Activated CD4-positive, CD25-positive, alpha-beta regulatory T cell treated with anti-CD3 and anti-CD28 coated beads, Interleukin-2, amount 50 U/mL, for 72 hours (primary cell): ENCODE measurements at places on chromosomes 1 and 21.

- DNase-seq = no peak
These were observed 226.0 kb downstream of the NPHP4 start for GRCh38 chr1:5765997-5766913.

GRCh38 chr21:43866659-43867331 lies 1.8 kb downstream of the AGPAT3 start:
- DNase-seq = peak; percentile 67

DNA sequence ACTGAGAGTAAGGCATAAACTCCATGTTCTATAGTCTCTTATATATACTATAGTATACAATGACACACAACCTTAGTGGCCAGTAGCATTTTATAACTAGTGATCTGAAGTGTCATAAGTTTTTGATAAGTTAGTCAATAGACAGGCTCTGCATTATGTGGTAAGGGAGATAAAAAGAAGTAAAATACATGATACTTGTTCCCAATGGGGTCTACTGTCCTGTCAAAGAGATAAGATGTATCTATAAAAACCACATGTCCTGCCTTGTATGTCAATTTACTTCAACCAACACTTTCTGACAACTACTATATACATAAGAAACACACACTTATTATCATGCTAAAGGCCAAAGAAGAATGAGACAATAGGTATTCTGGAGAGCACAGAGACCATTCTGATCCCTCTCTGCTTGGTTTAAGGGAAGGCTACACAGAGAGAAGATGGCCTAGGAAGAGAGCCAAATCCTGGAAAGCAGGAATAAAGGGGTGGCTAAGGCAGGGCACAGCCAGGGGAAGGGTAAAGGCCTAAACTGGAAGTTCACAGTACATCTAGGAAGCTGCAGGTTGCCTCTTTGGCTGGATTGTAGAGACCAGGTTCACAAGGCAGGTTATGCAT lies 91.4 kb downstream of the LYST start:
- DNase-seq = no peak

- DNase-seq = no peak
These were observed 12.7 kb downstream of the ADAMTS1 start for GRCh38 chr21:26832546-26832945.

DNA sequence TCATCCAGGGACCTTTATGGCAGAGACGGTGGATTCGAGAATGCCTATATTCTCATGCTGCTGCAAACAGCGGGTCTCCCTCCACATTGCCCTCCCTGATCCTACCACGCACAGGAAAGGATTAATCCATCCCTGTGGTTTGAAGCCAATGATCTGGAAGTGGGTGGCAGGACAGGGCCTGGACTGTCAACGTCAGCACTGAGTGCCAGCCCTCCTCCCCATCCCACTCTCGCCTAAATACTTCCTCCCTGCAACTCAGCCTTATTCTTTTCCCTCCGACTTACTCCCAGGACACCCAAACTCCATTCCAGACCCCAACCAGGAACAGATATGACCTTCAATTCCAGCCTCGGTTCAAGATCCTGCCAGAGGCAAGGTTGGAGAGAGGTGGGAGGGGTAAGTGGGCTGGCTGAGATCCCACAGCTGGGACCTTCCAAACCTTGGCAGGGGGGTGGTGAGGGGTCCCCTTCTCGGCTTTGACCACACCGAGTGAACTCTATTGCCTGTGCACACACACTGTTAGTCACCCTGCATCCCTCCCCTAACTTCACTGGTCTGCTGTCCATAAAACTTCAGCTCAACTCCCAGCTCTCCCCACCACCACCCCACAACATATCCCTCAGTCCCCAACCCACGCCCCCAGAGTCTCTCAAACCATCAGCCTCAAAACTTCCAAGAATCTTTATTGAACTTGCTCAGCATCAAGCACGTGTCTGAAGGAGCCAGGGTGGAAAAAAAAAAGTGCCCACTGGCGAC lies 2.4 kb upstream of the S100A5 start:
- DNase-seq = no peak

GRCh38 chr1:3119725-3120124 lies 50.7 kb downstream of the PRDM16 start:
- DNase-seq = no peak

DNA sequence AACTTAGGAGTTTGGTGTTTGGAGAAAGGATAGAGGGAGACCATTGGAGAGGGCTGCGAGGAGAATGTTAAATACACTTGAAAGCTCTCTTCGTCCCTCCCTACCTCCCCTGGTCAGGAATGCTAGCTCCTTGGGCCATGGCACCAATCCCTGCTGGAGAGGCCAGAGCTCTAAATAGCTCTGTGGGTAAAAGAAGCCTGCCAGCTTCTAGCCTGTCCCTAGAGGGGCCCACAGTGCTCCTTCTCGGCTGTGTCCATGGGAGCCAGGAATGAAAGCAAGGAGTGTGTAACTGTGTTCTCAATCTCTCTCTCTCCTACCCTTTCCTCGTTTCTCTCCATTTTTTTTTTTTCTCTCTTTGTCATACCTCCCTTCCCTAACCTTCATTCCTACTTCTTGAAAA lies at the start of gene CCDC190:
CCDC190 (minus strand) TSS at position 75 of the 400 bp plus-strand sequence. CDS start 1,529 bp downstream, outside the sequence.
- no peak for DNase-seq

DNA sequence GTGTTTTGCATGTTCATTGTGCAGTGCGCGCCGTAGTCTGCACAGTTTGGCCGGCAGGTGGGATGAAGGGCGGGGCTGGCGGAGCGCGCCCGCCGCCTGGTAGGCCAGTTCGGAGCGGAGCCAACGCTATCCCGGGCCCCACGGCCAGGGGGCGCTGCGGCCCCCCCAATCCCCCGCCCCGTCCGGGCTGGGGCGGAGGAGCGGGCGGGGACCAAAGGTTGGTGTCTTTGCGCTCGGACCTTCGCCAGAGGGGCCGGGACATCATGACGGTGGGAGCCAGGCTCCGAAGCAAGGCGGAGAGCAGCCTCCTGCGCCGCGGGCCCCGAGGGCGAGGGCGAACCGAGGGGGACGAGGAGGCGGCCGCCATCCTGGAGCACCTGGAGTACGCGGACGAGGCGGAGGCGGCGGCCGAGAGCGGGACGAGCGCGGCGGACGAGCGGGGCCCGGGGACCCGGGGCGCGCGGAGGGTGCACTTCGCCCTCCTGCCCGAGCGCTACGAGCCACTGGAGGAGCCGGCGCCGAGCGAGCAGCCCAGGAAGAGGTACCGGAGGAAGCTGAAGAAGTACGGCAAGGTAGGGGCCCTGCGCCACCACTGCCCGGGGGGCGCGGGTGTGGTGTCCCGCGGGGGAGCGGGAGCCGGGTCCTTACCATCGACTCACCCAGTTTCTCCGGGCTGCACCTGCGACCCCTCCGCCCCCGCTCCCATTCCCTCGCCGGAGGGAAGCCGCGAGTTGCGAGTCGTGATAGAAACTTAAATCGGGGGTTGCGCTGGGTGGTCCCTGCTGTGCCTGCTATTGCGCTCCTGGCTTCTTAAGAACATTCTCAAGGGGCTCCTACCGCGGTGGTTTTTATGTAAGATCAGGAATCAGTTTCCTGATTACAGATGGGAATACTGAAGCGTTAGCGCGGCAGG lies at the start of gene C1orf115:
C1orf115 (plus strand) TSS at position 224 of the 913 bp plus-strand sequence; CDS start at position 264, 40 bp downstream.
- peak; percentile 63 for DNase-seq

GRCh38 chr1:29304025-29304684 lies 67.8 kb downstream of the PTPRU start:
- DNase-seq = no peak

DNA sequence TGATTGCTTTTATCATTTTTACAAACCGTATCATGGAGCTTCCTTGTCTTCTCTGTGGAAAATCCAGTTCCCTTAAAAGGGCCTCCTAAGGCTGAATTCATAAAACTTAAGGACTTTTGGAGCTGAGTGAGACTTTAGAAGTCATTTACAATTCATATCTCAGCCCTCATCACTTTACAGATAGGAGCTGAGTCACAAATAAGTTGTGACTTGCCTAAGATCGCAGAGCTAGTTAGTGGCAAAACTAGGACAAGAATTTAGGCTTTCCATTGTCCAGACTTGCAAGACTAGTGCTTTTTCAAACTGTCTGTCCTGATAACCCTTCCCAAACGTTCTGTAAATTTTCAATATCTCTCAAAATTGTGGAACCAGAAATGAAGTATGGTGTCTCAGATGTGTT lies 37.3 kb downstream of the C1orf21 start:
- no peak for DNase-seq

DNA sequence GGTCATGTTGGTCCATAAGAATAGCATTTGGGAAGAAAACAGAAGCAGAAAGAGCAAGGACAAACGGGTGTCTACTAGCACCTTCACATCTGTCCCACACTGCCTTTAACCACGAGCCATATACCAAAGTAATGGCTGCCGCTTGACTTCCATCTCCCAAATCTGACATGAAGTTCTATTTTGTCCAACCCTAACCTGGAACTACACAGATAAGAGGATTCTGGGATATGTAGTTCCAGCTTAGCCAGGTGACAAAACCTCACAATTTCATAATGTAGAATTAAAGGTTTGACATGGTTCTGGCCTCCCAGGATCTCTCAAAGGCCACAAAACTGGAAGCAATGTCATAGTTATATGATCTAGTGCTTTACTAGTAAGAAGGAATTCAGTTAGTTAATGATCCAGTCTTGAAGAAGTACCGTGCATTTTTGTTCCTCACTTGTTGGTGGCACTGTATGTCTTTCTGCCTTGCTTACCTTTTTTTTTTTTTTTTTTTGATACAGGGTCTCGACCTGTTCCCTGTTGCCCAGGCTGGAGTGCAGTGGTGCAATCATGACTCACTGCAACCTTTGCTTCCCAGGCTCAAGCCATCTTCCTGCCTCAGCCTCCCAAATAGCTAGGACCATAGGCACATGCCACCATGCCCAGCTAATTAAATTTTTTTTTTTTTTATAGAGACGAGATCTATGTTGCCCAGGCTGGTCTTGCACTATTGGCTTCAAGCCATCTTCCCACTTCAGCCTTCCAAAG lies 17.5 kb downstream of the PTGFRN start:
- DNase-seq = no peak

GRCh38 chr1:61124696-61125095 lies 42.3 kb downstream of the NFIA start:
- DNase-seq = no peak

GRCh38 chr1:81499487-81499886 lies 301.2 kb upstream of the ADGRL2 start:
- no peak for DNase-seq

DNA sequence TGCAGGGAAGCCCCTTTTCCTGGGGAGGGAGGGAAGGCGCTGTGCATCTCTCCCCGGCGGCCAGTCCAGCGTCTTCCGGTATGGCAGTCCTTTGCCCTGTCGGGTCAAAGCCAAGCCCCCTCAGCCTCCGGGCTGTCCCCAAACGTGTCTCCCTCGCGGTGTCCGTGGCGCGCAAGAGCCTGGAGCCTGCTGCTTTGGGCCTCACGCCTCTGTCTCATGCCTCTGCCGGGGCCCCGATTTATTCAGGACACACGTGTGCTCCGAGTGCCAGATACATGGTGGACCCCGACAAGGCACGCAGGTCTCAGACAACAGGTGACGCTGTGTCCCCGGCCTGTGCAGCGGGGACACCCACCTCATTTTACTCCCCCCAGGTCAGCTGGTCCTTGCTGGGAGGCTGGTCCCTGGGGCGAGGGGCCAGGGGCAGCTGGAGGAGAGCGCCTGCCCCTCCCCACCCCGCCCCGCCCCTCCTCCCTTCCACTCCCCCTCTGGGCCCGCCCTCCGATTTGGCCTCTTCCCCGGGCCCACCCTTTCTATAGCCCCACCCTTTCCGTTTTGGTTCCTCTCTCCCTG lies 176.7 kb downstream of the CAMTA1 start:
- no peak for DNase-seq

GRCh38 chr1:6013491-6013890 lies 21.3 kb upstream of the NPHP4 start:
- DNase-seq = no peak

DNA sequence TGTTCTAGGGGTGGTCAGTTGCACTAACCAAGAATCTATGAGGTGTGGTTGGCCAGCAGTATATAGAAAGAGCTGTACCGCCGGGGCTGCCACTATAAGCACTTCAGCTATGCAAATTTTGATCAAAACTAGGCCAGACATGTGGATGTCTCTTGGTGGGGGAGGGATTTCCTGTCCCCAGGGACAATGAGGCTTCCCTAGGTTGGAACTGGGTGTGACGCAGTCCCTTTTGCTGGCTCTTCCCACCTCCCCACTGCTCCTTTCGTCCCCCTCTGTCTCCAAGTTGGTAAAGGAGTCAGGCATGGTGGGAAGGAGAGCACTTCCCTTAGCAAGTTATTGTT lies 13.6 kb downstream of the SDCCAG8 start:
- DNase-seq = no peak

GRCh38 chr1:47616036-47616435 lies 178.2 kb downstream of the FOXD2 start:
- DNase-seq = no peak

DNA sequence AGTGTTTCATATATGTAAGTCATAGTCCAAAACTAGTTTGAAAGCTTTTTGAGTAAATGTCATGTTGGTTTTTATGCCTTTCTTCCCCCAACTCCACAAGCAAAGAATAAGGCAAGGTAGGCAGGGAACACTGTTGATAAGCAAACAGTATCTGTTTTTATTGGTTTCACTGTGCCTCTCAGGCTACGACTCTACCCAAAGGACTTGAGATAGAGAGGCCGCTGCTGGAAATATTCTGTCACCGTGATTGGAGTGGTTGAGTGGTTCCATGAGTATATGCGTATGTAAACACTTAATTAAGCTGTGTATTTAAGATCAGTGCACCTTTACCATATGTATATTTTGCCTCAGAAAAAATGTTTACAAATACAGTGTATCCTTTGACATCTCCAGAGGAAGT lies 138.1 kb upstream of the KIF26B start:
- no peak for DNase-seq

GRCh38 chr1:198497326-198498102 lies 43.0 kb downstream of the ATP6V1G3 start:
- no peak for DNase-seq

DNA sequence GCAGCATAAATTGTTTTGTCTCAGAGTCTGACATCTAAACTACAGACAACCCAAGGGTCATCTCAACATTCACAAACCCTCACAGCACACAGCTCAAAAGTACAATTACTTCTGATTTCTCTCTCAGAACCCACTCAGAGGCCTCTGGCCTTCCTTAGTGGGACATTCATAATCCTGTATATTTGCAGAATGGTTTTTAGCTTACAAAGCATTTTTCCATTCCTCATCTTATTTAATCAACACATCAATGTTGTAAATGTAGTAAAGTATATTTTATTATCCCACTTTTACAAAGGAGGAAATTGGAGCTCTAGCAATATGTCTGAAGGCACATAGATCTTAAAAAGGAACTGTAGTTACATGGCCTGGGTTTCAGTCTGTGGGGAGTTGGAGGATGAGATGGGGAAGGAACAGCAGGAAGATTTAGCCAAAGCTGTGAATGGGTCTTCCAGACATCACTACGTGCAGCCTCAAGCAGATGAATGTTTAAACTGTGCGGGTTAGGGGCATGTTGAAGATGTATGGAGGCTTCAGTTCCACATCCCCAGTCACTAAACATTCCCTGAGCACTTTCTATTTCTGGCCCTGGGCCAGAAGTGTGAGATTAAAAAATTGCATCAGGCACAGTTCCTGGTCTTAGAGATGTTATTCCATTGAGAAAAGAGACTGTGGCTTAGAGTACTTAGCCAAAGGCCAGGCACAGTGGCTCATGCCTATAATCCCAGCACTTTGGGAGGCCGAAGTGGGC lies 13.3 kb downstream of the AKNAD1 start:
- DNase-seq = no peak

GRCh38 chr1:110188035-110188618 lies 22.0 kb upstream of the KCNC4 start:
- no peak for DNase-seq
